Activated CD4-positive, alpha-beta T cell treated with anti-CD3 and anti-CD28 coated beads, Interleukin-2, Interleukin-6, amounts not matched to agents 100 ng/mL and 50 ng/mL, durations not matched to agents 16 hours and 8 hours (primary cell): ENCODE measurements at places on chromosomes 2 and 18.

GRCh38 chr2:175256806-175257585 lies 75.5 kb upstream of the ATP5MC3 start:
- no peak for DNase-seq

DNA sequence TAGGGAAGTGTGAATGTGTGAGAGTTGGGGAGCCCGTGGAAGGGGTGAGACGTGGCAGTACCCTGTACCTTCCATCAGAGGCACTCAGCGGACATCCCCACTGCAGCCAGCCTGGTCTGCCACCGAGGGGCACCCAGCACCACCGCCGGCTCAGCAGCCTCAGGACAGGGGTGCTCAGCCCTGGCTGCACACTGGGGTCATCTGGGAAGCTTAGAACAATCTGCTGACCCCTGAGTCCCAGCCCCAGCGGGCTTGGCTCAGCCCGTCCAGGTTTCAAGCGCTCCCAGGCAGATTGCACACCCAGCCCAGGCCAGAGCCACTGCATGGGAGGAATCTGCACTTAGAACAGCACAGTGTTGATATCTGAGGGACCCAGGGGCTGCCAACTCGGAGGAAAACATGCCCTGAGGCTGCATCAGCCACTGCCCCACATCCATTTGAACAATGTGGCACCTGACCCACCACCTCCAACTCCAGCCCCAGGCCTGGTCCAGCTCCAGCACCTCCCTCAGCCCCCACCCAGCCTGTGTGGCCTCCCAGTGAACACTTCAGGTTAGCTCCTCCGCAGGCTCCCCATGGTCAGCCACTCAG lies 147.1 kb upstream of the OTOS start:
- DNase-seq = no peak

GRCh38 chr2:223166983-223167650 lies 115.1 kb downstream of the KCNE4 start:
- no peak for DNase-seq

- no peak for DNase-seq
Observed at GRCh38 chr2:24328010-24328409, 32.3 kb downstream of the ITSN2 start.

DNA sequence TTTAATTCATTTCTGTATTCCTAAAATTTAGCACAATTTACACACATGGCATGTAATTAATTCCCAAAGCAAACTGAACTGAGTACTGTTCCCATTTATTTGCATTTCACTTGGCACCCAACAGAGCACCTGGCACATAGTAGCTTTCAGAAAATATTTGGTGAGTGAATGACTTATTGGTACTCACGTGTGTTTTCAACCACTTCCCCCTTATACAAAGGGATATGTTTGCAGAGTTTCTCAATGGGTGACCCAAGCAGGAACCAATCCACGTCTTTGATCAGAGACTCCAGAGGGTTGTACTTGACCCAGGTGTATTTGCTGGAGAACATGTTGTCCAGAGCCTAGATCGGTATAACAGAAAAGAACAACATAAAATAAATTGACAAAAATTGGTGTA lies 6.6 kb downstream of the GKN2 start:
- DNase-seq = no peak

DNA sequence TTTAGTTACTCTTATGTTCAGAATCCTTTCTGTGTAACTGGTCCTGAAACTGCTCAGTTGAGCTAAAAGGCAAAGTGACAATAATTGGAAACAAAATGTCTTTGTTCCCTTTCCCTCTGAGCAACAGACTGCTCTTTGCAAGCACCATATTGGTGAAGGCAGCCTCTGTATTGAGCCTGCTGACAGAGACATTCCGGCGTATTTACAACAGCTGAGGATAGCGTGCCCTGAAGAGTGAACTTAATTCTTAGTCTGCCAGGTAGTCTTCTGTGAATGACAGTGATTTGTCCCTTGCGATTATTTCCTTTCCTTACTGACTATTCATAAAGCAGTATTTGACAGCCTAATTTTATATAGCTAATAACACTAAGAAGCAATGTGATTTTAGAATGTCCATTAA lies 239.1 kb downstream of the CPS1 start:
- DNase-seq = no peak

DNA sequence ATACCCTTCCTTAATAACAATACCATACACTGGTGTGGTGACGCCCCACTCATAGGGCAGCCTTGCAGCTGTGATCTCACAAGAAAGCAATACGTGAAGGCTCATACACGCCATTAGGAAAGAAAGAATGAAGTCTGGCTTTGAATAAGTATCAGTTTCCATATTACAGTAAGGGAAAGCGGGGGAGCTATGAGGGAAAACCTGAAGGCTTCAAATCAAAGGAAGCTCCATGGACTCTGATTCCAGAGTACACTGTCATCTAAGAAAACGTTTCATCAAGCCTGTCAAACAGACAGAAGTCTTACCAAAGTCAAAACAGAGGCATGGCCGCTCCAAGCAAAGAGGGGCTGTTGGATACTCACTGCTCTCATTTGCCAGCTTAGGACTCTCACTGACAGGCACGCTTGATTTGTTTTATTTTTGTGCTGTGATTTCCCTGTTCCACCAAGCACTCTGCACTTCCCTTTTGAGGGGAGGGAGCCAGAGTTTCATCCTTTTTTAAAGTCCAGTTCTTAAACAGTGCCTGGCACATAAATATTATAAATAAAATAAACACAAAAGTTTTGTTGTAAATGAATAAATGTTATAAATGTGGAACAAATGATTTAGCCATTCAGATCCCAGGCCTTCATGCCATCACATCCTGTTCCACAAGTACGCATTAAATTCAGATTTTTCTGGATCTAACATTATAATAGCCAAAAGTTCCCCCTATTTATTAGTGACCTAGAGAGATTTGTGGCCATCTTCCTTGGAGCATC lies 221.2 kb downstream of the PIEZO2 start:
- peak; percentile 3 for DNase-seq

- DNase-seq = no peak
Observed at GRCh38 chr18:55856229-55856628, 268.2 kb upstream of the TCF4 start.

DNA sequence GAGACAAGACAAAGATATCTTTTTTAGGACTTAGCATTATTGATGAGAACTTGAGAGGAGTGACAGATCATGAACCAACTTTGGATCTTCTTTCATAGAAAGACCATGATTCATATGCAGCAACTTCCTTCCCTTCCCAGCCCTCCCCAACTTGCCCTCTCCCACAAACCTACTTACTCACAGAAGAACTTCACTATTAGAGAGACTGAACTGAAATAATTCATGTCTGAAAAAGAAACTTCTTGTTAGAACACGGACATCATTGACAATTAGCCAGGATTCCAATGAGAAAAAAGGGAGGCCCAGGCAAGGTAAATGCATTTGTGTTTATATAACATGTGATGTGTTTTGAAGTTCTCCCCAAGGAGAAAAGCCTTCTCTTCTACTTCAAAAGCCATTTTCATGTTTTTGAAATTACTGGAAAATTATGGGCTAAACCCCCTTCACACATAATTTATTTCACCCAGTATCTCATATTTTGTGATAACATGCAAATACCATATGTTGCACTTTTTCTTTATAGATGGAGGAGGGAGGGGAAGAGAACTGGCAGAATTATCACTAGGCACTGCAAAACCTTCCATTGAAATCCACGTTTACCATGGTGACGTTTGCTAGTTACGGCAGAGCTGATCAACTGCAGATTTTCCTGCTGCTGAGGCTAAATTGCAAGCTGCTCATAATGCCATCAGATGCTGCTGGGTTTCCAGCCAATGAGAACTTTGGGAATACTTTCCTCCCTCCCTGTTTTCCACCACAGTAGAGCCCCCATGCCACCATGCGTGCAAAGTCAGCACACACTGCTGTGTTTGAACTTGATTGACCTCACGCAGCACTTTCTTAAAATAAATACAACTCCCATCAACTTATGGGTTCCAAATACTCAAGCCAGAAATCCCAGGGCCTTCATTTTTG lies 294.7 kb downstream of the MEIS1 start:
- DNase-seq = no peak

DNA sequence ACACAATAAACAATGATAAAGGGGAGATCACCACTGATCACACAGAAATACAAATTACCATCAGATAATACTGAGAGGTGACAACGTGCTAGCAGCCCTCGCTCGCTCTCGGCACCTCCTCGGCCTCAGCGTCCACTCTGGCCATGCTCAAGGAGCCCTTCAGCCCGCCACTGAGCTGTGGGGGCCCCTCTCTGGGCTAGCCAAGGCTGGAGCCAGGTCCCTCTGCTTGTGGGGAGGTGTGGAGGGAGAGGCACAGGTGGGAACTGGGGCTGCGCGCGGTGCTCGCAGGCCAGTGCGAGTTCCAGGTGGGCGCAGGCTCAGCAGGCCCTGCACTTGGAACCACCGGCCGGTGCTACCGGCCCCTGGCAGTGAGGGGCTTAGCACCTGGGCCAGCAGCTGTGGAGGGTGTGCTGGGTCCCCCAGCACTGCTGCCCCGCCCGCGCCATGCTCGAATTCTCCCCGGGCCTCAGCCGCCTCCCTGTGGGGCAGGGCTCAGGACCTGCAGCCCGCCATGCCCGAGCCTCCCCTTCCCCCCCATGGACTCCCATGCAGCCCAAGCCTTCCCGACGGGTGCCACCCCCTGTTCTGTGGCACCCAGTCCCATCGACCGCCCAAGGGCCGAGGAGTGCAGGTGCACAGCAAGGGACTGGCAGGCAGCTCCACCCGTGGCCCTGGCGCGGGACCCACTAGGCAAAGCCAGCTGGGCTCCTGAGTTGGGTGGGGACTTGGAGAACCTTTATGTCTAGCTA lies 340.0 kb upstream of the GULP1 start:
- no peak for DNase-seq

DNA sequence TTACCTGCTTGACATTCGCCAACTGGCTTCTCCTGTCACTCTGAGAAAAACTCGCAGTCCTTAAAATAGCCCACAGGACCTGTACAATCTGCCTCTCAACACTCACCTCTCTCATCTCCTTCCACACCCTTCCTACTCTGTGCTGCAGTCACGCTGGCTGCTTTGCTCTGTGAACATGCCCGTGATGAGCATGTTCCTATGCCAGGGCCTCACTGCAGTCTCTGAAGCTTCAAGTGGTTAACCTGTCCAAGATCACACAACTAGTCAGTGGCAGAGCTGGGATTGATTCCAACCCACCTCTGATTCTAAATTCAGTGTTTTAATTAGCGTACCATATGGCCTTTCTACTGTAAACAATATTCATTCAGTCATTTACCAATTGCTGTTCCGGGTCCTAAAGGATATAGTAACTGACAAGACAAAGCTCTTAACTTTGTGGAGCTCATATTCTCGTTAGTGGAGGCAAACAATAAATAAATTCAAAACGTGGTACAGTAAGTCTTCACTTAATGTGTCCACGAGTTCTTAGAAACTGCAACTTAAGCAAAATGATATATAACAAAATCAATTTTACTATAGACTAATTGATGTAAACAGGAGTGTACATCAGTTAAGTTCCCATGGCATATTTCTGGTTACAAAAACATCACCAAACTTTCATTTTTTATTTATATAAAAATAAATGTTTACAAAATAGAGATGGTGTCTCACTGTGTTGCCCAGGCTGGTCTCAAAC lies 38.9 kb upstream of the FBXO11 start:
- no peak for DNase-seq

- DNase-seq = no peak
Observed at GRCh38 chr2:44615950-44616518, 254.3 kb downstream of the CAMKMT start.
